ENCODE measurements at places on chromosomes 11 and 22.
A peak's percentile ranks its signal among the peaks of the same experiment; 100 is the strongest.

GRCh38 chr11:130625578-130626306 lies 177.3 kb downstream of the ADAMTS15 start:
- H3K36me3 ChIP-seq = no peaks in the 10 kb centered on the region
- DNase-seq = no peak
- peaks cover 3% of the 10 kb centered on the region for H3K4me1 ChIP-seq
- no peak overlapping the region for H3K27ac ChIP-seq
- peaks cover 27% of the 10 kb centered on the region for H3K27me3 ChIP-seq

- H3K4me1 ChIP-seq = no peaks in the 10 kb centered on the region
- peaks cover 2% of the 10 kb centered on the region for H3K36me3 ChIP-seq
- no peak overlapping the region for H3K27ac ChIP-seq
- H3K27me3 ChIP-seq = peaks cover 8% of the 10 kb centered on the region
- no peak overlapping the region for H3K4me3 ChIP-seq
These were observed 180.1 kb upstream of the ISX start for GRCh38 chr22:34885852-34886251.

DNA sequence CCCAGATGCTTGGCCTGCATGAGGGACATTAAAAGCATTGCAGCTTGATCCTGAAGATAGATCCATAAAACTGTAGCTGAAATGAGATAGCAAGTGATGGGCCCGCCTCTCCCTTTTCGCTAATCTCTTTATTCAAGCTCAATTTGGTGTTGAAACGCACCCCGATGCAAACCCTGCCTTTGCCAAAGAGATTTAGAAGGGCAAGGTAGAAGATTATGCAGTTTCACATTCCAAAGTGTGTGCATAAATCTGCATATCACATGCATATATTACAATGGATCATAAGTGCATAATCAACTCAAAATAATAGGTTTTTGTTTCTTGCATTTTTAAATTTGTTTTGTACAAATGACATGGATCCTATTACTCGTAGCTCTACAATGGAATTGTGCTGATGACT lies 80.1 kb upstream of the SHANK2 start:
- H3K4me3 ChIP-seq = no peak overlapping the region
- no peak overlapping the region for H3K27ac ChIP-seq
- H3K36me3 ChIP-seq = no peaks in the 10 kb centered on the region
- no peaks in the 10 kb centered on the region for H3K4me1 ChIP-seq

GRCh38 chr11:125331357-125332035 lies 164.6 kb downstream of the FEZ1 start:
- DNase-seq = no peak
- no peaks in the 10 kb centered on the region for H3K36me3 ChIP-seq
- H3K4me3 ChIP-seq = no peak overlapping the region

- no peak overlapping the region for H3K27ac ChIP-seq
- no peaks in the 10 kb centered on the region for H3K36me3 ChIP-seq
- H3K27me3 ChIP-seq = peaks cover 7% of the 10 kb centered on the region
- no peak overlapping the region for H3K4me3 ChIP-seq
- DNase-seq = no peak
These were observed 67.1 kb downstream of the PIWIL3 start for GRCh38 chr22:24707470-24707801.

GRCh38 chr22:35991168-35991567 lies 37.5 kb downstream of the RBFOX2 start:
- H3K4me1 ChIP-seq = no peaks in the 10 kb centered on the region
- H3K4me3 ChIP-seq = no peak overlapping the region
- no peaks in the 10 kb centered on the region for H3K36me3 ChIP-seq

DNA sequence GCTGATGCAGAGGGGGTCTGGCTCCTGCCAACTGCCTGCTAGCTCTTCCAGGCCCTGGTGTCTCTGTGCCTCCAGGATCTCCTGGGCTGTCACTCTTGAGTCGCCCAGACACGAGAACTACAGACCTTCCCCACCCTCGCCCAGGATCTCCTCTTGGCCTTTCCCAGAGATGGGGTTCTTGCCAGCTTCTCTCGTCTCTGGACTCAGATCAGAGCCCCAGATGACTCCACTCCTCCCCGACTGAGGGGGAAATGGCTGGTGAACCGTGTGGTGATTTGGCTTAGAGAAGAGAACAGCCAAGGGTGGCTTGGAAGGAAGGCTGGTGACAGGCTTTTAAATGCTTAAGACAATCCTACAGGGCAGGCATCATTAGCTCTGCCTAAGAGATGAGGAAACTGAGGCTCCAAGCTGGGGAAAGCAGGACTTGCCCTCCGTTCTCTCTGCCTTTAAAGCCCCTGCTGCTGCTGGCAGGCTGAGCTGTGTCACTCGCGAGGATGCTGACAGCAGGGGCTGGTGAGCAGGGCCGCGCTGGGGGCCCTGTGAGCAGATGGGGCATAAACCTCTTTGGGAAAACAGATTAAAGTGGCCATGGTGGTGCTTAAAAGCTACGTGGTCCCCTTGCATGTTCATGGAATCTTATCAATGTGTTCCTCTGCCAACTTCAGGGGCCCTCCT lies 90.3 kb upstream of the THY1 start:
- DNase-seq = no peak
- H3K4me3 ChIP-seq = no peak overlapping the region
- peaks cover 15% of the 10 kb centered on the region for H3K27me3 ChIP-seq

DNA sequence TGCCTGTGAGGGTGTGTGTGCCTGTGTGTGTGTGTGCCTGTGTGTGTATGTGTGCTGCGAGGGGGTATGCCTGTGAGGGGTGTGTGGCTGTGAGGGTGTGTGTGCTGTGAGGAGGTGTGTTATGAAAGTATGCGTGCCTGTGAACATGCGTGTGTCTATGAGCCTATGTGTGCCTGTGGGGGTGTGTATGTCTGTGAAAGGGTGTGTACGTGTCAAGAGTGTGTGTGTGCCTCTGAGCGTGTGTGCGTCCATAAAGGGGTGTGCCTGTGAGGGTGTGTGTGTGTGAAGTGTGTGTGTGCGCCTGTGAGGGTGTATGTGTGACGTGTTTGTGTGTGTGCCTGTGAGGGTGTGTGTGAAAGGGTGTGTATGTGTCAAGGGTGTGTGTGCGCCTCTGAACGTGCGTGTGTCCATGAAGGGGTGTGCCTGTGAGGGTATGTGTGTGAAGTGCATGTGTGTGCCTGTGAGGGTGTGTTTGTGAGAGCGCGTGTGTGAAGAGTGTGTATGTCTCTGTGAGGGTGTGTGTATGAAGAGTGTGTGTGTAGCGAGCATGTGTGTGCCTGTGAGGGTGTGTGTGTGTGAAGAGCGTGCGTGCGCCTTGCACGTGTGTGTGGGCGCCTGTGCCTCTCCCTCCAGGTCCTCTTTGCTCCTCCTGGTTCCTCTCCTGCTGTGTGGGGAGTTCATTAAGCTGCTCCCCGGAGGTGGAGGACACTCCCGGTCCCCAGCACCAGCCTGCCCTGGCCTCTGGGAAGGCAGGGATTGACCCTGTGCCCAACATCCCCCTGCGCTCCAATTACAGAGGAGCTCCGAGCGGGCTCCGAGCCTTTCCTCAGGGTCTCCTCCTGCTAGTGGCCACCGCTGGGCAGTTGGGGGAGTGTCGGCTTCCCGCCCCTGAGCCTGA lies 53.3 kb downstream of the CACNA1I start:
- peaks cover 11% of the 10 kb centered on the region for H3K4me1 ChIP-seq
- no peak for DNase-seq
- peaks cover 16% of the 10 kb centered on the region for H3K27me3 ChIP-seq
- H3K27ac ChIP-seq = no peak overlapping the region
- H3K4me3 ChIP-seq = no peak overlapping the region

- H3K27me3 ChIP-seq = peaks cover 41% of the 10 kb centered on the region
- peaks cover 33% of the 10 kb centered on the region for H3K4me1 ChIP-seq
- H3K4me3 ChIP-seq = no peak overlapping the region
- DNase-seq = peak; percentile 76
- H3K27ac ChIP-seq = peak overlapping the region; percentile 12
These were observed 4.3 kb upstream of the SBF2 start for GRCh38 chr11:10298342-10298741.

DNA sequence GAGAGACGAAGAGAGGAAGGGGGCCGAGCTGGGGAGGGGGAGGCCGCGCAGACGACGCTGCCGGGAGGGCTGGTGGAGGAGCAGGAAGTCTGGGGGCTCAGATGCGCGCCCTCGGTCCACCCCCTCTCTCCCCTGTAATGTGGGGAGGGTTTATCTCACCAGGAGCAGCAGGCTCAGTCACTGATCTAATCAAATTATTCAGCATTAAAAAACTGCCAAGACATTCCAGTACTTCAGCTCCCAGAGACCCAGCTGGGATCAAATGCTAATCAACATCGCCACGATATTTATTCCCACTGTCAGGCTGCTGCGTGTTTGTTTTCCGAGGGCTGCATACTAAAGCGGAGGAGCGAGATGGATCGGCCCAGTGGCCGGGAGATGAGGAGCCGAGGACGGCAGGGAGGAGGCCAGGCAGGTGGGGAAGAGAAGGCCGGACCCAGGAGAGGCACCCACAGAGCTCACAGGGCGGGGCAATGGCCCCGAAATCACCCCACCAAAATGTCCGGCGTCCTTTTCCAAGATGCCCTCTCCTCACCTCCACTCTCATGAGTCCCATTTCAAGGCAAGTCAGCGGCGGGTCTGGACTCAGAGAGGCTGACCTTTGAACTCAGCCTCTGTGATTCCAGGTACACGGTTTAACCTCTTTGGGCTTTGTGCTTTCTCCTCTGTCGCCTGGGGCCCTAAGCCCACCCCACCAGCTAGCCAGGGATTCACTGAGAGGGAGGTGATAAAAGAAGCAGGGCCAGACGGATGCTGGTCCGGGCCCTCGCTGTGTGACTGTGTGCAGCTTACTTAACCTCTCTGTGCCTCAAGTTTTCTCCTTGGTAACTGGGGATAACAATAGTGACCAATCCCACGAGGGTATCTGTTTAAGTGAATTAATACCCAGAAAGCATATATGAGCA lies 502.1 kb downstream of the MN1 start:
- DNase-seq = no peak
- H3K4me3 ChIP-seq = no peak overlapping the region
- peaks cover 45% of the 10 kb centered on the region for H3K27me3 ChIP-seq
- H3K4me1 ChIP-seq = no peaks in the 10 kb centered on the region
- no peaks in the 10 kb centered on the region for H3K36me3 ChIP-seq
- no peak overlapping the region for H3K27ac ChIP-seq

DNA sequence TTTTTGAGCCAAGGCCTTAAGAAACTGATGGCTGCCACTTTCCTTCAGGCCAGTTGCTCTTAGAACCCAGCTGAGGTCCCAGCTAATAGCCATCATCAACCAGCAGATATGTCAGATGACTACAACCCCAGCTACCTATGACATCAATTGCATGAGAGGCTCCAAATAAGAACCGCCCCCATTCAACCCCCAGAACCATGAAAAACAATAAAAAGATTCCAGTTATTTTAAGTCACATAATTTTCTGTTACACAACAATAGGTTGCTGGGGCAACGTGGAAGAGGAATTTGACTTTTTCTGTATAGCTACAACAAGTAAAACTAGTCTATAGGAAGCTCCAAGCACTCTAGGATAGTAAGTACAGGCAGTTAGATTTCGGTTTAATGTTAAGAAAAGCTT lies 216.3 kb upstream of the MTNR1B start:
- no peaks in the 10 kb centered on the region for H3K27me3 ChIP-seq
- no peak overlapping the region for H3K4me3 ChIP-seq
- H3K27ac ChIP-seq = no peak overlapping the region

GRCh38 chr11:30985536-30985935 lies 384.0 kb downstream of the DCDC1 start:
- H3K27ac ChIP-seq = no peak overlapping the region
- no peak for DNase-seq
- no peaks in the 10 kb centered on the region for H3K27me3 ChIP-seq
- no peaks in the 10 kb centered on the region for H3K36me3 ChIP-seq
- no peak overlapping the region for H3K4me3 ChIP-seq

DNA sequence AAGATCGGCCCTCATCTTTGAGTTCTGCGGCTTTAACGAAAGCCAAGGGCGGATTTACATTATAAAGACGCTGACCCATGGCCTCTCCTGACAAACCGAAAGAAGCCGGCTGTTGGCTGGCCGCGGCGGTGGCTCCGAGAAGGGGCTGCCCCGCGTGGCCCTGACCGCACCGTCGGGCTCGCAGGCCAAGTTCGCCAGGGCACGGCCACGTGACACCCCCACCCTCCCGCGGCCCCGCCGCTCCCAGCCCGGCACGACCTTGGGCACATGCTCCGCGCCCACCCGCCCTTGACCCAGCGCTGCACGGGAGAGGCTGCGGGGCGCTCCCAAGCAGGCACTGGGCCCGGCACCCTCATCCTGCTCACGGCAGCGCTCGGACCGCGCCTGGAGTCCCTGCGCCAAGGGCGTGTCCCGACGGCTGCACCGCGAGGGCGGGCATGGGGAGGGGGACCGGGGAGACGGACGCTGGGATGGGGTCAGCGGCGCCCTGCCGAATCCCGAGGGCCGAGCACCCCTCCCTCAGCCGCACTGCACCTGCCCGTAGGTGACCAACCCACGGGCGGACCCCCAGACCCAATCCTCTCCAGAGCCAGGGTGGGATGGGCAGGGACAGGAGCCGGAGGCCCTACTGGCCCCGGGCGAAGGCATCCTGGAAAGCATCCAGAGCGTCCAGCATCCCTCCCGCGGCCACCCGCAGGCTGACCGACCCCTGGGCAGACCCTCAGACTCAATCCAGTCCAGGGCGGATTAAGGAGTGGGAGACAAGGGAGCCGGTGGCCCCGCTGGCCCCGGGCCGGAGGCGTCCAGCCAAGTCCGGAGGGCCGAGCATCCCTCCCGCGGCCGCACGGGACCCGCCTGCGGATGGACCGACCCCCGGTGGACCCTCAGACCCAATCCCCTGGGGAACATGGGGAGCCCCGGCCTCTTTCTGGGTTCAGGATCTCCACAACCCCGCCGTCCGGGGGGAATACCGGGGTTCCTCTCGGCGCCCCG lies 759 bp downstream of the CPT1A start:
- no peaks in the 10 kb centered on the region for H3K27me3 ChIP-seq
- no peaks in the 10 kb centered on the region for H3K36me3 ChIP-seq
- peak; percentile 83 for DNase-seq
- peaks cover 49% of the 10 kb centered on the region for H3K4me1 ChIP-seq
- peak overlapping the region; percentile 83 for H3K4me3 ChIP-seq

- H3K4me1 ChIP-seq = no peaks in the 10 kb centered on the region
- no peak overlapping the region for H3K4me3 ChIP-seq
- no peak overlapping the region for H3K27ac ChIP-seq
- no peaks in the 10 kb centered on the region for H3K27me3 ChIP-seq
These were observed 779.1 kb downstream of the BRD1 start for GRCh38 chr22:49048591-49048990.

DNA sequence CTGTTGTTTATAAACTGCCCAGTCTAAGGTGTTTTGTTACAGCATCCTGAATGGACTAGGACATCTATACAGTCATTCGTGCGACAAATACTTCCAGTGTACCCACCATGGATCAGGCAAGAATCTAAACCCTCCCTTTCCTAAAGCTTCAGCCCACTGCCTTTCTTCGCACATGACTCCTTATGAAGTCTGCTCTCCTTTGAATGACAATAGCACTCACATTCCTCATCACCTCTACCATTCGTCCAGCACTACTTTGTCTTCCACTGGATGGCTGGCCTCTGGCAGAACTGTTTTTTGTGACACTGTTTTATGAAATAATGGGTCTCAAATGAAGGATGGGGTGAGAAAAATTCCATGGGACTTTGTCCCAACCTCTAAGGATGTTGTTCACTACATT lies 89.8 kb upstream of the LIN7C start:
- H3K27ac ChIP-seq = no peak overlapping the region
- no peak overlapping the region for H3K4me3 ChIP-seq
- no peak for DNase-seq
- no peaks in the 10 kb centered on the region for H3K27me3 ChIP-seq
- H3K4me1 ChIP-seq = no peaks in the 10 kb centered on the region

GRCh38 chr11:25961539-25961938 lies 370.4 kb upstream of the ANO3 start:
- H3K4me3 ChIP-seq = no peak overlapping the region
- no peaks in the 10 kb centered on the region for H3K36me3 ChIP-seq
- H3K27ac ChIP-seq = no peak overlapping the region
- DNase-seq = no peak
- H3K4me1 ChIP-seq = no peaks in the 10 kb centered on the region
- H3K27me3 ChIP-seq = no peaks in the 10 kb centered on the region

- H3K4me3 ChIP-seq = peak overlapping the region; percentile 93
- DNase-seq = no peak
- H3K36me3 ChIP-seq = no peaks in the 10 kb centered on the region
- peaks cover 18% of the 10 kb centered on the region for H3K4me1 ChIP-seq
These were observed 677 bp downstream of the DYNC2H1 start for GRCh38 chr11:103109818-103110388.

Data from natural killer cell treated with Interleukin-12 subunit alpha and Interleukin-12 subunit beta and Interleukin-15 and Interleukin-18, amount 100 ng/mL, for 72 hours (primary cell).